ENCODE measurements at places on chromosomes 11 and 22.
A peak's percentile ranks its signal among the peaks of the same experiment; 100 is the strongest.

DNA sequence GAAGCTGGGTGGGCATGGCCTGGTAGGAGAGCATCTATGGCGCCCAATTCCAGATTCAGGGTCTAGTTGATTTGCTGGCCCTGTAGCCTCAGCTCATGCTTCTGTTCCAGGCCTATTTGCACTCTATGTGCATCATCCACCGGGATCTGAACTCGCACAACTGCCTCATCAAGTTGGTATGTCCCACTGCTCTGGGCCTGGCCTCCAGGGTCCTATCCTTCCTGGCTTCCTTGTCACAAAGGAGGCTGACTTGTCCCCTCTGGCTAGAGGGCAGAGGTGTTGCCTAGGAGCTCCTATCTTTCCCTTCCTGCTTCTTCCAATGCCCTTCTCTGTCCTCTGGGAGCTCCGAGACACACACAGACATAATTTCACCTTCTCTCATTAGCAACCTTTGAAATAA, 21.3 kb downstream of the PIK3IP1 start:
- DNase-seq, result no peak

DNA sequence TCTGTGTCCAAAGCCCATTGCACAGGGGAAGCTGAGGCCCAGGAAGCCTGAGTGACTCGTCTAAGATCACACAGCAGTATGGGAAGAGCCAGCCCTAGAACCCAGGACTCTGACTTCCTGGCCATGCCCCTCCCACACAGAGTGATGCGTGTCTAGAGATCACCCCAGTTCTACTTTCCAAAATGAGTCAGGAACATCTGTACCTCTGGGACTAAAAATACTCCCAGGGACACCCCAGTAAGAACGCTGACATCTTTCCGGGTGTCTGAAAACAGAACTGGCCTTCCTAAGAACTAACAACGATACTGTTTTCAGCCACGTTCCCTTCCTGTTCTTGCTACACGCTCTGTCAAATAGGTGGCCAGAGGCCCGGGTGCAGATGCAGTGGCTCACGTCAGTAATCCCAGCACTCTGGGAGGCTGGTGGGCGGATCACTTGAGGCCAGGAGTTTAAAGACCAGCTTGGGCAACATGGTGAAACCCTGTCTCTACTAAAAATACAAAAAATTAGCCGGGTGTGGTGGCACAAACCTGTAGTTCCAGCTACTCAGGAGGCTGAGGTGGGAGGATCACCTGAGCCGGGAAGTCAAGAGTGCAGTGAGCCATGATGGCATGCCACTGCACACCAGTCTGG, 21.7 kb upstream of the PDGFB start:
- DNase-seq, result no peak

DNA sequence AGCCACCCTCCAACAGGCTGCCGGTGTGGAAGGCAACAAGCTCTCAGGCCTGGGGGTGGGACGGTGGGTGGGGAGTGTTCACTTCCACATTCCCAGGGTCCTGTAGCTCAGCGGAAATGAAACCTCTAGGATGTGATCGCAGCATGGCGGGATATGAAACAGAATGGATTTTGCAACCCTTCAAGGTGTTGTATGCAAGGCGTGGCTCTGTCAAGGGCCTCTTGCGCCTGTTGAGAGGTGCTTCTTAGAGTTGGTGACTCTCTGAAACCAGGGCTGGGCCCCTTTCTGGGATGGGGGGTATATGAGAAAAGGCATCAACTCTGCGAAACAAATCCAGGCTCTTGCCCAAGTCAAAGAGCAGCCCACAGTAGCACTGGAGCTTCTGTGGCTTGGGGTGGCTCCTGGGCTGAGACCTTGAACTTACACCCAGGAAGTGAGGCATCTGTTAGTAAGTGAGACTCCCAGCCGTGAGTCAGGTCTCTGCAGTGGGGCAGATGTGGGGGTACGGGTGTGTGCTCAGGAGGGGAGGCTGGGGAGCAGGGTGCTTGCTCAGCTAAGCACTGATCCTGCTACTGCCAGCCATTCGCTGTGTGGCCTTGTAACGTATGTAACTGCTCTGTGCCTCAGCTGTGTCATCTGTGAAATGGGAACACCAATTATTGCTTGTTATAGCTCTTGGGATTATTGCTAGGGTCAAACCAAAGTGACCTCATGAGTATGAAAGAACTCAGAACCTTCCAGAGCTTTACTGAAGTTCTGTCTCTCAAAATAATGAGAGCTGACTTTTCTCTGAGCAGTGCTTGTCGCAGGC, 28.3 kb downstream of the NECTIN1 start:
- DNase-seq, result no peak

DNA sequence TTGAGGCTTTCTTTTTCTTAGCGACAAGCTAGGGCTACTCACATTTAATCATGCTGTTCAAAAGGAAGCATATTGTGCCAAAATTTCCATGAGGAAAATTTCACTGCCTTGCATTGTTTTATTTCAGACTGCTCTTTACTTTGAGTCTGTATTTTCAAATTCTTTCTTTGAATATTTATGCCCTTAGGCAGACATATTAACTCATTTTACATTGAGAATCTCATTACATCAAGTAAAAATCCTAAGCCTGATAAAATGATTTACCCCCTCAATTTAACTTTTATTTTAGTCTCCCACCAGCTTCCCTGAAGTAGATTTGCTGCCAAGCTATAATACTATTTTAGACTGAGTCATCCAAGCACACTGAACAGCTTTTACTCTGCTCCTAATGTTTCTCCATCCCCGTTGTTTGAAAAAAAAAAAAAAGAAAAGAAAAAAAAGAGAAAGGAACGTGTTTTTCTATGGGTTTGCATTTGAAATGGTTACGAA, 189.3 kb upstream of the MTMR2 start:
- DNase-seq, result no peak

- no peak for DNase-seq
These were observed 23.0 kb downstream of the MYEOV start for GRCh38 chr11:69316956-69317355.

DNA sequence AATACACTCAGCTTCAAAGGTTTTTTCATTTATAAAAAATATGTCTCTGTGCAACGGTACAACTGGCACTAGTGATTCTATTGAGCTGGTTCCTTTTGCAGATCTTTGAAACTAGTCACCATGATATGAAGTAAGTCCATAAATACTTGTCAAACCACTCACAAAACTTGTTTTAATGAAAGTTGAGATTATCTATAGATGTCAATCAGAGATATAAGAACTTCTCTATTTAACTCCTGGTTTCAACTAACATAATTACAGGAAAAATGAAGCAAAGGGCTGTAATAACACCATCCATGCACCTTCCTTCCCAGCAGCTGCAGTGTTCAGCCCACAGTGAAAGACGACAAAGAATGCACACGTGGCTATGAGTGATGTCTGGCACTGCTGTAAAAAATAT, 44.7 kb downstream of the TMEM123 start:
- no peak for DNase-seq

- DNase-seq, result no peak
These were observed 21.9 kb upstream of the GRIA4 start for GRCh38 chr11:105588001-105588400.

GRCh38 chr11:18798799-18799469, 7.3 kb upstream of the PTPN5 start:
- DNase-seq, result no peak

GRCh38 chr11:44464741-44465140, 100.7 kb upstream of the CD82 start:
- no peak for DNase-seq

DNA sequence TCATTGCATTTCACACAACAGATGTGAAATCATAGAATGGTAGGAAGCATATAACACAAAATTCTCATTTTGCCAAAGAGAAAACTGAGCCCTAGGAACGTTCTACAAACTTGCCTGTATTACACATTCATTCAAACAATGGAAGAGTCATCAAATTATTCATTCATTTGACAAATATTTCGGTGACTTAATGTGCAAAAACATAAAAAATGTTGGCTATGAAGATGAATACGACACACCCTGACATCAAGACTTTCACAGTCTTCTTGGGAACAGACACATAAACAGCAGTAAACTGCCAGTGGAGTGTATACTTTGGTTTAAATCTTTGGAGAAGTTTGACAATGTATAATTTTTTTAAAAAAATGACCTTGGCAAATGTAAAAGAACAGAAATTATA, 20.4 kb upstream of the C11orf87 start:
- DNase-seq, result no peak

GRCh38 chr11:119416606-119417580, 6.1 kb downstream of the THY1 start:
- no peak for DNase-seq

GRCh38 chr11:66612458-66612857, 4.0 kb upstream of the RBM14 start:
- DNase-seq, result no peak

GRCh38 chr22:45150139-45150538, 13.6 kb upstream of the NUP50 start:
- no peak for DNase-seq

- peak; percentile 86 for DNase-seq
These were observed 16.0 kb upstream of the PHLDA2 start for GRCh38 chr11:2945031-2945756.

DNA sequence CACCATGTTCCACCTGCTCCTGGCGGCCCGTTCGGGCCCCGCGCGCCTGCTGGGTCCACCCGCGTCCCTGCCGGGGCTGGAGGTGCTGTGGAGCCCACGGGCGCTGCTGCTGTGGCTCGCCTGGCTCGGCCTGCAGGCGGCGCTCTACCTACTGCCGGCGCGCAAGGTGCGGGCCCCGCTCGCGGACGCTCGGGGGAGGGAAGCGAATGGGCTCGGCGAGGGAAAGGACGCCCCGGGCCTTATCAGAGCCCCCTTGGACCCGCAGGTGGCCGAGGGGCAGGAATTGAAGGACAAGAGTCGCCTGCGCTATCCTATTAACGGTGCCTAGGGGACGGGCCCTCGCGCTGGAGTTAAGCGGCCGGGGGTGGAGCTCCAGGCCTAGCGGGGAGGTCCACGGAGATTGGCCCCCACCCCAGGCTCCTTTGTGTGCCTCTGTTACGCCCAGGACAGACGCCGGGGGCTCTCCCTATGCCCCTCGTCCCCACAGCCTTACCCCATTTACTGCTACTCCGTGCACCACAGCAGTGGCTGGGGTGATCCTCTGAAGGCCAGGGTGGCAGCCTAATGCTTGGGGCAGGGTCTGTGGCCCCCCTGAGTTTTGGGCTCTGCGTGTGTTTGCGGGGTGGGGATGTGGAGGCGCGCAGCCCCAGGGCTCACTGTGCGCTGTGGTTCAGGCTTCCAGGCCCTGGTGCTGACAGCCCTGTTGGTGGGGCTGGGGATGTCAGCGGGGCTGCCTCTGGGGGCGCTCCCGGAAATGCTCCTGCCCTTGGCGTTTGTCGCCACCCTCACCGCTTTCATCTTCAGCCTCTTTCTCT, 1.1 kb downstream of the TM7SF2 start:
- peak; percentile 75 for DNase-seq

GRCh38 chr22:25540908-25541660, 23.4 kb upstream of the GRK3 start:
- no peak for DNase-seq

GRCh38 chr22:43186272-43187170, at the start of gene TTLL12:
TTLL12 (minus strand) TSS chr22:43187134; CDS start chr22:43187069, 65 bp downstream.
- DNase-seq, result peak; percentile 92

DNA sequence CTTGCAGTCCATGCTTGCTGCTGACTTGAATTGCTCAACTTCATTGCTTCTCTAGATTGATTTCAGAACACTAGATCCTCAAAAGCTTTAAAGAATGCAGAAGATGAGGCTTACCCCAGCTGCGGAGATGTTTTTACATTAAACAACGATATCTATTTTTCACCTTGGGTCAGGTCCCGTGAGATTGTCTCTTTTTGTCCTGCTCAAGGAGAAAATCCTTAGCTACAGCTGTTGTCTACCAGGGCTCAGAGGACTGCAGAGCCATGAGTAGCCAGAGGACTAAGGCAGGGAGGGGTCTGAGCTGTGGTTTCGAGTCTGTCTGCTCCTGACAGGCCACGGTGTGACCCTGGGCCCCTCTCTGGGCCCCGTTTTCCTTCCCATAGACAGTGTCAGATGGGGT, 51.4 kb downstream of the PKNOX2 start:
- DNase-seq, result no peak

- DNase-seq, result no peak
These were observed 8.2 kb upstream of the TBC1D22A start for GRCh38 chr22:46754110-46754799.

DNA sequence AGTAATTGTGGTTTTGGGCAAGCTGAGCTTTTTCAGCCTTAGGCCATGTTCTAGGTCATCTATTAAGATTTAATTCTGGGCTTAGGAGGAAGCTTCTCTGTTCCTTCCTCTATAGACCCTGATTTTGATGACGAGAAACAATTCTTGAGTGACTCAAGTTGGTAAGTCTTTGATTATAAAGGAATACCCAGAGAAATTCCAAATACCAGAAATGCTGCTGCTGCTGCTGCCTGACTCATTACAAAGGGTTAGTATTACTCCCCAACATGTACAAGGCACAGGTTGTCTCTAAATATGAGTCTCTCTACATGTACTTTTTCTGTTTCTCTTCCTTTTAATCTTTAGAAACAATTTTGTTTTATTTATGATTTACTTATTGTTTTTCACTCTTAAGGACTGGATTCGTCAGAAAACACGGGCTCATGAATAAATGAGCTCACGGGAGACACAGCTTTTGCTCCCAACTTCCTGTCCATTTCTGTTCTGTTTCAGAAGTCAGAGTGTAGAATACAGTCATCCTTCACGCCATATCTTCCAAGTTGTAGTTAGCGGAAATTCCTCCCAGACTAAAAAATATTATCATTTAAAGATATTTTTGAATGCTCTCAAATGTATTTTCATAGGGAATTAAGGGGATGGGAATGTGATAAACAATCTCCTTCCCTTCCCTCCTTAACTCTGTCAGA, 31.8 kb upstream of the RBMXL2 start:
- DNase-seq, result no peak

DNA sequence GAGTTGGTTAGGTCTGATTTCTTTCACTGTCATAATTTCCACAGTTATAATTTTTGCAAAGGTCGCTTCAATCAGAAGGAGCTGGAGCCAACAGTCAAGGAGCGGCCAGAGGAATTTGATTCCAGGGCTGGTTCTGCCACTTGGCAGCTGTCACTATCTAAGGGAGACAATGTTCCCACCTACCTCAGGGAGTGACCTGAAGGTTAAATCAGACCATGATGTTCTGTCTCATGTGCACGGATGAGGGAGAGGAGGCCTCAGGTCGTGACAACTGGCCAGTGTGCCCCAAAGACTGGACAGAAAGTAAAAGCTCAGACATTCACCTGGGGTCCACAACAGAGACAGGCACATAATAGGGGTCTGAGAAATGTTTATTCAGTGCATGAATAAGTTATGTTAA, 7.6 kb downstream of the MRGPRD start:
- no peak for DNase-seq

GRCh38 chr11:64848826-64849597, 4.6 kb upstream of the CDC42BPG start:
- DNase-seq, result peak; percentile 69

DNA sequence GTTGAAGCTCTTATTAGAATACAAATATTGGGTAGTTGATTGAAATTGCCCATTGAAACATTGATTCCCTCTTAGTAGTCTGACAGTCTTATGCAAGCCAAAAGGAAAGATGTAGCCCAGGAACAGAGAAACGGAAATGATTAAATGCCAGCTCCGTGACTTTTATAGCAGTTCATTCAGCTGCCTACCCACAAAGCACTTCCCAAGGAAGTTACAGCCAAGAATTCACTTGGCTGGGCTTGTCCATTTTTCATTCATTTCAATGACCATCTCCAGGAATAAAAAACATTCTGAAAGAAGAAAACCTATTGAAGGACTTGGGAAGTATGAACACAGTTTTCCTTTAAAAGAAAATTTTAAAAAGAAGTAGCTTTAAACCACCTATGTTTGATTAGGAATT, 62.0 kb downstream of the NCAM1 start:
- no peak for DNase-seq
